Activated CD4-positive, alpha-beta T cell treated with anti-CD3 and anti-CD28 coated beads for 48 hours (primary cell): ENCODE measurements at places on chromosomes 6 and 20.

GRCh38 chr6:149964308-149965193, 808 bp downstream of the ULBP1 start:
- DNase-seq = peak; percentile 30

- DNase-seq = no peak
Measured at GRCh38 chr6:154138793-154139192, 99.8 kb downstream of the OPRM1 start.

DNA sequence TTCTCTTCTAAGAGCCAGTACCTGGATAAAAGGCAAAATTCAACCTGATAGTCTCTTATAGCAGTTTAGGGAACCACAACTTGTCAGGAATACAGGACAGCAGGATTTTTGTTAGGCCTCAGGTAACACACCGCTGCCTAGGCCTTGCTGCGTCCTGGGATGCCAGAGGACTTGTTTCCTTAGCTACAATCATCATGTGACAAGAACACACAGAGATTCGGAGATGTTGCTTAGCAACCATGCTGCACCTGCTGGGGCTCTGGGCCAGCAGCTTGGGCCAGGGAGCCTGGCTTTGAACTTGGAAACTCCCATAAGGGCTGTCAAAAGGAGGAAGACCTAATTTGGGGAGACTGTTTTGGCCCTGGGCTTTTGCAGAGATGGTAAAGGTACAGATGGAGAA, 36.1 kb upstream of the CHD6 start:
- no peak for DNase-seq

DNA sequence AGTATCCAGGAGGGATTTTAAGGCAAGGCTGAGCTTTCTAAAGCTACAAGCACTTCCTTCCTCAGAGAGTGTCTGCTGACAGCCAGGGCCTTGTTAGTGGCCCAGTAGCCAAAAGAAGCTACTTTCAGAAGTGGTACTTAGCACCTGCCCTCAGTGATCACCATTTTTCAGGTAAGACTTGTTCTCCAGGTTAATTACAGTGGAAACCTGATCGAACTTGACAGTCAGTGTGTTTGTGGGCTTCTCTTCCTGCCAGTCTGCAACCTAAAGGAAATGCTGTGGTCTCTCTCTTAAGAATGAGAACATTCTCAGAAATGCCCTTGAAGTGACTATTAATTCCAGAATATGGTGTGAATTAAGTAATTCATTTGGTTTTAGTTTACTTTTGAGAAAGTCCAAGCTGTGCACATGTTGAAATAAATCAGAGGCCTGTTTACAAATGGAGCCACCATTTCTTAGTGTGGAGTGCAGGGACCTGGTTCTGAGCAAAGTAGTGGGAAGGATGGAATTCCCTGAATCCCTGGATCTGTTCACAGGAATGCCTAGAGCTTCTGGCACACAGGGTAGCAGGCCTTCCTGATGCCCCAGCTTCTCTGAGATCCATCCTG, 185.3 kb upstream of the AGPAT4 start:
- no peak for DNase-seq

DNA sequence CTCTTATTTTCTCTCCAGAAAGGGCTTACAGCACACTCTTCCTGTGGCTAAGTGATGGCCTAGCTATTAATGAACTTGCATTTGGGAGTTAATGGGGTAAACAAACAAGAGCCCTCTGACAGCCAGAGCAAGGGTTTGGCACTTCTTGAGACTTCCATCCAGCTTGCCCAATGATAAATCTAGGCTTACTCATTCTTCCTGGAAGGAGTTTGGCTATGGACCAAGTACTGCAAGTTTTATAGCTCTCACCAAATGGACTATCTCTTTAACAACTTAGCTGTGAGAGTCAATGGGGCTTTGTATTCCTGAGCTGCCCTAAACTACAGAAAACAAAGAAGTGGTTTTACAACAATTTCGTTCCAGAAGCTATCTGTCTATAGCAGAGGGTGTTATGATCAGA, 16.7 kb upstream of the PI3 start:
- no peak for DNase-seq

DNA sequence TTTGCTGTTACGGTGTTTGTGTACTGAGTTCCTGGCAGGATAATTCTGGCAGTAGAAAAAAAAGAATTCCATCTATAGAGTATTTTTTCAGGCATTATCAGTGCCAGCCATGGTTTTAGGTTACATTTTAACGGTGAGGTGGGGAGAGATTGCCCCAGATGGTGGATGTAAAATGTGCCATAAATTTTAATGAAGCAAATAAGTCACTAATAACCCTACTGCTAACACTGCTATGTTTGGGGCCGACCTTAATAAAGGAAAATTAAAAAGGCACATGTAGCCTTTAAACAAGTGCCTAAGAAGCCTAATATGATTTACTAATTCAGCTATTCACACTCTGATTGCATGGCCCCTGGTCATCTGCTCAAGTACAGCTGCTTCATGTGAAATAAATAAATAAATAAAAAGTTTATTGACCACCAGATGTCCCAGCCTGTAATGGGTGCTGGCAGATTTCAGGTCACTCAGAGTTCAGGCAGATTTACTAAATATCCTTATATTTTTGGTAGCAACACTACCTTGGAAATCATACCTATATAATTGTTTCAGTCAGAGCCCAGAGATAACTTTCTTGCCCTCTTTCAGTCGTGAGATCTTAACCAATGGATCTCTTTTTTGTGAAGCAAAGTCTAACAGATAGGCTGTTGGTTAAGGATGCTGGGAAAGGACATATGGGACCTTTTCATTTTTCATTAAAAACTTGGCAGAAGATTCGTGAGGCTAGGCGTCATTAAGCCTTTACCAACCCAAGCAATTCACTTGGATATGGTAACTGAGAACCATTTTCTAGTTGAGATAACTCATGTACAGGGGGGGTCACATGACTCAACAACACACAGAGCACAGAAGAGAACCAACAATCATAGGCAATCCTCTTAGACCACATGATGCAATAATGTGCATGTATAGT, 495.0 kb upstream of the NRSN1 start:
- no peak for DNase-seq

DNA sequence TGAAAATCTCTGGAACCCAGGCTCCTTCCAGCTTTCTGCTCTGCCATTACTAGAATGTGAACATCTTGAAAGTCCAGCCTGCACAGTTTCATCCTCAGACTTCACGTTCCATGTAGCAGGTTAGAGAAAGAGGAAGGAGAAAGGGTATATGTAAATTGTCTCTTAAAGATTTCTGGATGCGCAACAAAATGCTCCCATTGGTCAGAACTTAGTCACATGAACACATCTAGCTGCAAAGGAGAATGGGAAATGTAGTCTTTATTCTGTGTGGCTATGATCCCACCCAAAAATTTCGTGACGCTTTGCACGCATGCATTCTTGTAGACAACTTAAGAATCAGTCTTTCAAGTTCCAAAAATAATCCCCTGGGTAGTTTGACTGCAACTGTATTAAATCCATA, 46.4 kb upstream of the CHD6 start:
- DNase-seq = no peak

GRCh38 chr20:36506253-36506652, 35.1 kb upstream of the MYL9 start:
- DNase-seq = no peak

GRCh38 chr6:121645100-121645745, 209.8 kb downstream of the GJA1 start:
- peak; percentile 14 for DNase-seq

- DNase-seq = no peak
Measured at GRCh38 chr6:40719671-40720374, 132.7 kb upstream of the LRFN2 start.

DNA sequence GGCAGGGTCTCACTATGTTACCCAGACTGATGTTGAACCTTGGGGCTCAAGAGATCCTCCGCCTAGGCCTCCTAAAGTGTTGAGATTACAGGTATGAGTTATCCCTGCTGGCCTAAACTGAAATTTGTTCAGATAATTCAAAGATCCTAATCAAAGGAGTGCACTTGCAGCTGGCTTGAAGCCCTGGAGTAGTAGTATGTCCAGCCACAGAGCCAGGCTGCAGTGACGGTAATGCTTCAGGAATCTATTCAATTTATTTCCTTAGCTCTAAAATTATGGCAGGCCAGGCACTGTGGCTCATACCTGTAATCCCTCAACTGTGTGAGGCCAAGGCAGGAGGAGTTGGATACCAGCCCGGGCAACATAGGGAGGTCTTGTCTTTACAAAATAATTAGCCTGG, 1.4 kb upstream of the DDX43 start:
- DNase-seq = no peak

GRCh38 chr6:8139451-8139850, 37.1 kb upstream of the EEF1E1 start:
- DNase-seq = no peak

GRCh38 chr6:106782536-106783285, 153.3 kb downstream of the QRSL1 start:
- DNase-seq = no peak

GRCh38 chr20:60050193-60050947, 92.1 kb downstream of the CDH26 start:
- no peak for DNase-seq

- DNase-seq = no peak
Measured at GRCh38 chr6:154080461-154081189, 41.6 kb downstream of the OPRM1 start.

GRCh38 chr6:12899046-12899833, 182.7 kb downstream of the PHACTR1 start:
- DNase-seq = no peak

GRCh38 chr6:24690593-24690992, 23.7 kb downstream of the ACOT13 start:
- DNase-seq = no peak

GRCh38 chr20:50194831-50195523, 4.3 kb downstream of the CEBPB start:
- DNase-seq = no peak

- DNase-seq = no peak
Measured at GRCh38 chr6:147382945-147383554, 125.4 kb upstream of the SAMD5 start.

DNA sequence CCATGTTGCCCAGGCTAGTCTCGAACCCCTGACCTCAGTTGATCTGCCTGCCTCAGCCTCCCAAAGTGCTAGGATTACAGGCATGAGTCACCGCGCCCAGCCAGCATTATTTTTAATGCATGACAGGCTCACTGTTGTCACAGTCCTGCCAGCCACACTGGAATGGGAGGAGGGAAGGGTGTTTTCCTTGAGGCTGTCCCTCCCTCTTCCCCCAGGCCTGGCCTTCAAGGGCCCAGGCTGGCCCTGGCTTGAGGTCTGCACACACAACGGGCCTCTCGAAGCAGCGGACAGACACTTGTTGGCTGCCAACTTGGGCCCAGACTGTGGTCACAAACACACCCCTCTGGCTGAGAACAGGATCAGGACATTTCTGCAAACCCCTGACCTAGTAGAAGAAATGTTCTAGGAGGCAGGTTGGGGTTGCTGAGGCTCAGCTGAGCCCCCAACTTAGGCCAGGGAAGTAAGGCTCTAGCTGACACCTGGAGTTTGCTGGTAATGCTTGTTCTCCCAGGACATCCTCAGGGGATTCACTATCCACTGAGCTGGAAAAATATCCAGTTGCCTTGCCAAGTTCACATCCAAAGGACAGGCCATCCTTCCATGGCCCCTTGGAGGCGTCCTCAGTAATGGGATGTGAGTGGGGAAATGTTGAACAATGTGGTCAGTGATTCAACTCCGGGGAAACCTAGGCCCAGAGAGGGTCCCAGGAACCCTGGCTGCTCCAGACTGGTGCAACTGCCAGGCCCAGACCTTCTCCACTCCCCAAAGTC, 9.9 kb downstream of the SNTA1 start:
- no peak for DNase-seq

GRCh38 chr20:5662769-5663168, 87.4 kb upstream of the SHLD1 start:
- DNase-seq = no peak

DNA sequence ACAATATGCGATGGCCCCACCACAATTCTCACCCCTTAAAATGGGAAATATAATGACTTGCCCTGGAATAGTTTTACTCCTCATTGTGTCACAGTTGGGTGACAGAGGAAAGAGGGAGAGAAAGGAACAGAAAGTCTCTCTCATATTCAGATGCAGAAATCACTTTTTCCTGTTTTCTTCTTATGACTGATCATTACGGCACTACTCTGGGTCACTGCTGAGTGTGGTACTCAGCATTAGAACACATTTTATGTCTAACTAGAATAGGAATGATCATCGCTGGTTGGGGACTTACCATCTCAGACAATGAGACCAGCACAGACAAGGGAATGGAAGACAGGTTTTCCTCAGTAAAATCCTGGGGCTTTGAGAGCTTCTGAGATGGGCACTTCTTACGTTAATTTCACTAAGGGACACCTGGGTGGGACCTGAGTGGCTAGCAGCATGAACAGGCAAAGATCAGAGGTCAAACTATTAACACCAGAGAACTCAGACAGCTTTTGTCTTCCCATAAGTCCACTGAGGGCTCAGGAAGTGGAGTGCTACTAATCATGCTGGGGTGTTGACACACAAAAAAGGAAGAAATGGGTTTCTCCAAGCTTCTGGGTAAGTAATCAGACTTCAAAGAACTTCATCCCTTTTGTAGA, 54.9 kb upstream of the ARHGAP18 start:
- DNase-seq = no peak

DNA sequence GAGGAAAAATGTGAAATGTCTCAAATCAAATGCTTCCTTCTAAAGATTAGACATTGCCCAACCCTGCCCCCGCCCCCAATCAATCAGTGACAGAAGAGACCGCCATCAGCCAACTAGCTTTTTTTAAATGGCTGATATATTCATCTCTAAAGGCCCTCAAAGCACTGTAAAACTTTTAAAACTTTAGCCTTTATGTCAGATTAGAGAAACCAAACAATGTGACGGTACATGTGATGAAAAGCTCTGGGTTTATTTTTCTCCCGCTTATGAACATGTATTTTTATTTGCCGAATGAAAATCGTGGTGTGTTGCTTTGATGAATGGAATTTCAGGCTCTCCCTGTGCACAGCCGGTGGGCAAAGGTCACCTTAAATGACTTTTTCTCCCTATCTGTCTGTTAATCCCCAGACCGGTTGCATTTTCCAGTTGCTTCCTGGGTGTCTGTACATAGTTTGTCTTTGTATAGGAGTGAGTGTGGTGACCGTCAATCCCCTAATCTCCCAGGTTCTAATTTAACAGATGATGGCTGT, 38.5 kb downstream of the TBC1D7 start:
- DNase-seq = no peak

DNA sequence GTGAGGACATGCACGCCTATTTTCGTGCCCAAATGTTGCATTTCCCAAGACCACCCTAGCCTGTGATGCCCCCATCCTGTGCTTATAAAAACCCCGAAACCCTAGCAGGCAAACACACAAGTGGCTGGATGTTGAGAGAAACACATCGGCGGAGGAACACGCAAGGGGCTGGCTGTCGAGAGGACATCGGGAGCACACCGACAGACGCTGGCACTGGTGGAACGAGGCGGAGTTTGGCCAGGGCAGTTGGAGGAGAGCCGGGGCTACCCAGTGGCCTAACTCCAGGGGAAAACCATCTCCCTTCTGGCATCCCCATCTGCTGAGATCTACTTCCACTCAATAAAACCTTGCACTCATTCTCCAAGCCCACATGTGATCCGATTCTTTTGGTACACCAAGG, 225.9 kb upstream of the GRIK2 start:
- no peak for DNase-seq

GRCh38 chr6:137873273-137873762, 6.3 kb downstream of the TNFAIP3 start:
- peak; percentile 89 for DNase-seq
